ENCODE measurements at places on chromosomes 5 and 9. TPM values are rescaled to one million over a fixed set of nuclear protein-coding genes. Genes with fewer than 3 reads are reported as not detected.

AQP7 gene
- 466 TPM for total RNA-seq

SLCO6A1 gene
- total RNA-seq: not detected

PCDHGB6 gene
- total RNA-seq: 12.6 TPM

CYLC2 gene
- total RNA-seq: not detected

DNA sequence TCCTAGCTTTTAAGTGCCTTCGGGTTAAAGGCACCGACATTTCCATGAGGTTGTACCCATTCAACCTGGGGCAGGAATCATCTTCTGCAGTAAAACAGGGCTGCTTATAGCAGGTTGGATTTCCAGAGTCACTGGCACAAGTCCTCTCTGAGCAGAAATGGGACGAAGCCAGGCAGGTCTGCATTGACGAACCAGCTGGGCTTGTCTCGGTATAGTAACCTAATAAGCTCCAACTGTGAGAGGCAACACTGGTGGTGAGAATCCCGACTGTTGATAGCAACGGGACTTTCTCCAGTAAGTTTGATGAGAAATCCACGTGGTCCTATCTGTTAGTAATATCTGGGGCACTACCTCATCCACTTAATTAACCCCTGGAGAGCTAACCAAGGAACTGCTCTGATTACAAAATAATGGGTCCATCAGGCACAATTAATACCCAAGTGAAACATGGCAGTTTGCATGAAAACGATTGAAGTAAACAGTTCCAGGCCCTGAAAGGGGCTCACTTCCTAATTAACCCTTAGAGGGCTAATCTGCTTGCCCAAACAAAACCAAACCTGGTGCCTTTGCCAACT lies 491.0 kb upstream of the C9orf72 start:
- no peak for DNase-seq

DNA sequence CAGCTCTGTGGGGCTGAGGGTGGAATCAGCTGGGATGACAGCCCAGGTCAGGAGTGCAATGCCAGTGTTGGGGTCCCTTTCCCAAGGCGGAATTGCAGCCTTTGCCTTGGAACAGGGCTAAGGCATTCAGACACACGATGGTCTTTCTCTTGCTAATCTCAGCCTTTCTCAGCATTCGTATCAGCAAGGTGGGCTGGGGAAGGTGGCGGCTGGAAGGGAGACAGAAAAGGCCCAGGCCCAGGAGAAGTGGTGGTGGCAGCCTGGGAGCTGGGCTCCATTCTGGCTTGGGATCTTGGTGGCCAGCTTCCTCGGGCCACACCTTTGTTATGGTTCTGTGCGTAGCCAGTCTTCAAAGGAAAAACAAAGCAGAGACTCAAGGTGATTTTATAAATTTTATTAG lies 1.1 kb upstream of the ARHGEF28 start:
- no peak for DNase-seq

DNA sequence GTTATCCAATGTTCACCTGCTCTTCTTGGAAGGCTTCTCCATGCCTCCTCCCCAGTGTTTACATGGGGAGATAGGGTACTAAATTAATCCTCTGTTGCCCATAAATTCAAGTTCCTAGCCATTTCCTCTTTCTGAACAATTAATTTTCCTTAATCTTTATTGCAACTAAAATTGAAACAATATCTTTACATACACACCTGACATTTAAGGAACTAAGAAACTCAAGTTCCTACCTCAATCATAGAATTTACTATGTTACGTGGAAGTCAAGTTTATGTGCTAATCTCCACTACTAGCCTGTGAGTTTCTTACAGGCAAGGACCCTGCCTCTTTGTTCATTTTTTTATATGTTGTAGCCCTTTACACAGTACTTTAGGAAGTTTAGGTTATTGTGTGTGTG lies 10.1 kb upstream of the ADRB2 start:
- DNase-seq: no peak

GRCh38 chr9:135683401-135684034 lies 15.8 kb downstream of the SOHLH1 start:
- no peak for DNase-seq

GRCh38 chr5:102241809-102242421 lies 54.2 kb downstream of the SLCO4C1 start:
- no peak for DNase-seq

DNA sequence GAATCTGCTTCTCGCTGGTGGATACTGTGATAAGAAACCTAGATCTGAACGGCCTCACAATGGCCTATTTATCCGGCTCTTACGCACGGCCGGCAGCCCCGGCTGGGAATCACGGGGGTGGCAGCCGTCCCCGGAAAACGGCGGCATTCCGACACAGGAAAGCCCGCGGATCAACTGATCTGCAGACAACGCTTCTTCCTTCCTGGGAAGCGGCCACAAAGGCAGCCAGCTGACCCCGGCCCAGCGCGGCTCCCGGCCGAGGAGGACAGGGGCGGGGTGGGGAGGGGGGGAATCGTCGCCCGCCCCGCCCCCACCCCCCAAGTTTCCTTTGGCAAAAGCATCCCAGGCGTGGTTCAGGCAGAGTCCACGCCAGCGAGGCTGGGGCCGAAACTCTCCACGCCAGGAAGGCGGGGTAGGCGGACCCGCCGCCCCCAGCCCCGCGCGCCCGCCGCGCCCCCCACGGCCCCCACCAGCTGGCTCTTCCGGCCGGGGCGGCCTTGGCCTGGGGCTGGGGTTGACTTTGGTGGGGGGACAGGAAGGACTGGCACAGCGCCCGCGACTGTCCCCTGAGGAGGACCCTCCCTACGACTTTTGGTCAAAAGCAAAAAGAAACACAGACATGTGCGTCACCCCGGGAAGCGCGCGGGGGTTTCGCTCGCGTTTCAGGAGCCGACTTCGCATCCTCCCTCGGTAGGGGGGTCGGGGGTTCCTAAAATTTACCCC lies 247.7 kb upstream of the ANKRD55 start:
- DNase-seq: no peak

GRCh38 chr5:135810188-135810943 lies 24.1 kb upstream of the SLC25A48 start:
- no peak for DNase-seq

DNA sequence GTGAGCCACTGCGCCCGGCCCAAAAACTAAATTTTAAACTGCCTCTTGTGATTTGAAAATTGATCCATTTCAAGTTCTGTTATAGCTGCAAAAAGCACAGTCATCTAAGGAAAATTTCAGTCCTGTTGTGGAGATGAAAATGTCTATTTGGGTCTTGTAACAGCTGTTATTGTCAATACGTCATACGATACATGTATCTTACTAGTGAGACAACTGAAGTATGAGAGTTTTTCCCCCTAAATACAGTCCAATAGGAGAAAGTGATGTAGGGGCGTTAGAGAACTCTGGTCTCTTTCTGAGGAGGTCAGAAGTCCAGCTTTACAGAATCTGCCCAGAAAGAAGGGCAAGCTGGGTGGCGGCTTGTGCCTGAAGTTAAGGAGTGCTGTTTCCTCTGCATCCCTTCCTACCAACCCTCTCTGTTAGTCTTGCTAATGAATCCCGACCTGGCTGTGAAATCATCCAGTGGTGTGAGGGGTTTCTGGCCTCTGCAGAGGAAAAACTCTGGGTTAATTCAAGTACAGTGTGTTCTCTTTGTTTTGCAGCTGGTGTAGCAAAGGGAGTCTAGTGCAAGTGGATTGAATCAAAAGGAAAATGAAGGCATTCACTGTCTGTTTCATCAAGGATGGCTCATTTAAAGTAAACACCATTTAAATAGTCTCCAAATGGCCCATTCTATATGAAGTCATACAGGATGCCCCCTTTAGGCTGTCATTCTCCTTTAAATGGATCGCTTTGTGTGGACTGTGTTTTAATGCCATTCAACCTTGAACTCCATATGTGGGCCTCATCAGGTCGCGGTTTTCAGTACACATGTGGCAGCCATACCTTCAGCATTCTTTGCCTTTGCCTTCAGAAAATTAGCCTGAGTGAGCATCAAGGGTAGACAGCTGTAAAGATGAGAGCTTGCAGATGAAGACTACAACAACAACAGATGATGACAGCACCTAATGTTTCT lies 59.0 kb downstream of the AOPEP start:
- DNase-seq: no peak

DNA sequence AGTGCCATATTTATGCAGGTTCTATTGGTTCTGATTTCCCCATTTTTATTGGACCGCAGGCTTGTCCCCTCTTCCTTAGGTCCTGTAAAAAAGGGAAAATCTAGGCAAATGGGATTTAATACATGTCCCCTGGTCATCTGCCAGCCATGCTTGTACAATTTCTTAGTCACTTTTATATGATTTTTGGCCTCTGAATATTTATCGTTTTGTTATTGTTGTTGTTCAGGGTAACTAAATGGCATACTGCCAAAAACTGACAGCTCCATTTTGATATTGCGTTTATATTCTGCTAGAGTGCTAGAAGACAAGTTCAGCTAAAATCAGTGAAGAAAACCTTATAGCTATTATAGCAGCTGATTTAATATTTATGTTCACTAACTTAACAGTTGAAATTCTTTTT lies 770.2 kb upstream of the FAM174A start:
- DNase-seq: no peak

DNA sequence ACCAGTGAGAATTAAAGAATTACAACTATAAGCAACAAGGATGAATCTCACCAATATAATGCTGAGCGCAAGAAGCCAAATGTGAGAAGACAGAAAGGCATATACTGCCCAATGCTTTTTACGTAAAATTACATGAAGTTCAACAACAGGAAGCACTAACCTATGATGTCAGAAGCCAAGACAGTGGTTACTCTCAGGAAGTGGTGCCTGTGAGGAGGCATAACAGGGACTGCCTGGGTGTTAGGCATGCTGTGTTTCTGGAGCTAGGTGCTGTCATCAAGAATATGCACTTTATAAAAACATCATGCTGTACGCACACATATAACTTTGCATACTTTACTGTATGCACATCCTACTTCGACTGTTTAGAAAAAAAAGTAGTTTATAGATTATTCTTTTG lies 30.1 kb downstream of the FRMD3 start:
- no peak for DNase-seq

GRCh38 chr5:169450464-169450863 lies 133.1 kb upstream of the SPDL1 start:
- DNase-seq: no peak

DNA sequence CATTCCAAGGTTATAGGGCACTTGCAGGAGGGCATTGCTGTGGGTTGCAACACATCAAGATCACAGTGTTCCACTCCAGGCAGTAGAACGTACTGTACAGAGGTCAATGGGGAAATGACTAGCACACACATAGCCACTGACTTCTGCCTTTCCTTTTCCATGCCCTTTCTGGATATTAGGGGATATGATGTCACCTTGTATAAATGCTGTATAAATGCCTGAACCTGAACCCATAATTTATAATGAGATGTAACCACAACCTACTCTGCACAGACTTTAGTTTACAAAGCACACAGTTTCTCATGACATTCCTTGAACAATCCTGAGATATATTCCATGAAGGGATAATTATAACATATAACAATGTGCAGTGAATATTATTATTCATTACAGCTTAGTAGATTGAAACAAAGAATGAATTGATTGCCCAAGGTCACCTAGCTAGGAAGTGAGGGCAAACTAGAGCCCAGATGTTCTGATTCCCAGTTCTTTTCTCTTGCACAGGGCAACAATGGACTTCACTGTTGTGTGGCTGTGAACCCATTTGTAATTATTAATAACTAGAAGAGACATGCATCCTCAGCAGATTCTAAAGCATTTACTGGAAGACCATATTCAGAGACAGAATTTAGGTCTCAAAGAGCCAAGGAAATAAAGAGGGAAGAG lies 5.6 kb upstream of the ABLIM3 start:
- DNase-seq: no peak

DNA sequence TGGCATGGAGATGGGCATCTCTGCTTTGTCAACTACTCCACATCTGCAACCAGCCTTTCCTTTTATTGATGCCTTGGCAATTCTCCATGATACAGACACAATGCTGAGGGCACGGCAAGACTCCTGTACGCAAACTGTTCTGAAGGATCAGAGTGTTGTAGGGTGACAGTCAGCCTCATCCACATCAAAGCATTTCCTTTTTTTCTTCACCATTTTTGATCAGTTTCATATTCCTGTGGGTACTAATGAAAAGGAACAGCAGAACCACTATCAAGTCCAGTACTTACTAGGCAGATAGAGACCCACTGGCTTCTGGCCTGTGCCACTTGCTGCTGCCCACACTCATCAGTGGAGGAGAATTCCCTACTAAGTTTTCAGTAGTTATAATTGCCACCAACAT lies 181.6 kb downstream of the PALM2AKAP2 start:
- no peak for DNase-seq

GRCh38 chr9:127568618-127568970 lies 43.5 kb upstream of the STXBP1 start:
- no peak for DNase-seq

DNA sequence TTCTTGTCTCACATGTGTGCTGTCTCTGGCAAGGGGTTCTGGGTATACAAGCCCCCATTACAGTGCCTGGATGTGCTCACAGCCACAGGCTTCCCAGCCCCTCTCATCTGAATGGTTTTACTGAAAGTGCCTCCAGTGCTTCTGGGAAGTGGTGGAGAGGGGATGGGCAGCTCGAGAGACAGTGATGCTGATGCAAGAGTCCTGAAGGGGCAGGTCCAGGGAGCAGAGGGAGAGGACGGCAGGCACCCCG lies 93.5 kb downstream of the PHF2 start:
- no peak for DNase-seq

- DNase-seq: no peak
Observed at GRCh38 chr5:38135486-38136039, 122.8 kb upstream of the EGFLAM start.

DNA sequence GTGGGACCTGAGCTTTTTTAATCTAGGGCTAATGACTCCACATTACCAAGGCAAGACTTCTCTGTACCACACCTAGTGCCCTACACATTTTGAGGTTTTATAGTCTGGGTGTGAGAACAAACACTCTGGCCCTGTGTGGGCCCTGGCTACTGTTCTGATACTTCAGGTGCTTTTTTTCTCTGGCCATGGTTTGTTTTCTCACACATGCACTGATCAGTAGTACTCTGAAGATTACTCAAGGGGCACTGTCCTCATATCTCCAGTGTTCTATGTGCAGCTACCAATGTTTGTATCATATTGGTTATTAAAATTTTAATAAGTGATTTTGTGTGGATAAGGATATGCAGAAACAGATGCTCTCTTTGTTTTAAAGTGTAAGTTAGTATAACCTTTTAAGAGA lies 5.9 kb upstream of the C9orf40 start:
- DNase-seq: no peak

Measured in omental fat pad (tissue), 4 donors.